ENCODE measurements at places on chromosomes 11 and 22. TPM values are rescaled to one million over a fixed set of nuclear protein-coding genes. Genes with fewer than 3 reads are reported as not detected.

DNA sequence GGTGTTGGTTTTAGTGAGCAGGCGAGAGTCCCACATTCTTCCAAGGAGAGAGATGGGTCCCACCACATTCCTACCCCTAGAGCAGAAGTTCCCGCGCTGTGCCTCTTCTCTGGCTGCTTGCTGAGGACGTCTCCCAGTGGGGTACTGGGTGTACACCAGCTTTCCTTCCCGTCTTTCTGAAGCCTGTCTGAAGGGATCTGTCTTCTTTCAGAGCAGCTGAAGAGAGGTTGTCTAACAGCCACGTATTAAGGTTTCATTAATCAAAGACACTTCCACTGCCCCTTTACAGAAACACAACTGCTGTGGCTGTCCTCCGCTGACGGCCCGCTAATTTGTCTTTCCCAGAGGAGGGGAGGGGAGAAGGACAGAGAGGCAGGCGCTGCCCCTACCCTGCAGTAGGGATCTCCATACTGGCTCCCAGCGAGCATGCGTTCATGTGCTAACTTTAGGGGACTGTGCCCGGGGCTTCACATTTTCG is 56.0 kb downstream of the ZBTB16 start:
- peaks cover 98% of the 10 kb centered on the region for H3K4me1 ChIP-seq
- no peaks in the 10 kb centered on the region for H3K27me3 ChIP-seq
- H3K4me3 ChIP-seq: no peak overlapping the region
- peak overlapping the region; percentile 14 for H3K27ac ChIP-seq
- no peak for DNase-seq
- peaks cover 6% of the 10 kb centered on the region for H3K36me3 ChIP-seq

GRCh38 chr11:60915248-60915914 is 1.4 kb downstream of the TMEM109 start:
- H3K27me3 ChIP-seq: no peaks in the 10 kb centered on the region
- peaks cover 49% of the 10 kb centered on the region for H3K4me1 ChIP-seq
- peaks cover 5% of the 10 kb centered on the region for H3K36me3 ChIP-seq

DNA sequence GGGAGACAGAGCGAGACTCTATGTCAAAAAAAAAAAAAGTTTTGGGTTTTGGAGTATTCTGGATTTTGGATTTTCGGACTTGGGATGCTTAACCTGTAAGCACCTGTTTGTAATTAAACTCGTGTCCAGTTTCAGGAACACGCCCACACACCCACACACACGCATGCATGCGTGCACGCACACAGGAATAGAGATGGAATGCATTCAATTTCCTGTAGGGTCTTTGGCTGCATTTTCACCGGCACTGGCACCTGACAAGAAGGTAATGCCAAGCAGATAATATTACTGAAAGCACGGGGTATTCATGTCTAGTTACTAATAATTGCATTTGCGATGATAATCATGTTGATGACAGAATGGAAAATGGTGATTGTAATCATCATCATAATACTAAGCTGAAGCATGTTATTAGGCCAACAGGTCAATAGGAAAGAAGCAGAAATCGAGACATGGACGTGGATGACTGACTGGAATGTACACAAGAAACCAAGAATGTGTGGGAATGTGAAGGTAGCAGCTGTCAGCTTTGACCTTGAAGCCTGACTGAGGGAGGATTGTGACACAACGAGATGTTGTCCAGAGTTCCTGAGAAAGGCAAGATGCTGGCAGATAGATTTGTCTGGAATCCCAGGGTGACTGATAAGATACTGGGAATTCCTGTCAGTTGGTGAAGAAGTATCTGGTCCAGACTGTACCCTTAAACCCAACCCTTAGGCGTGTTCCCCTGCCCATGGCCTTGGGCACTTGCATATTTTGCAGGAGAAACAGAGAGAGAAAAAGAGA is 108.6 kb downstream of the SYN3 start:
- H3K36me3 ChIP-seq: no peaks in the 10 kb centered on the region
- peaks cover 8% of the 10 kb centered on the region for H3K4me1 ChIP-seq
- no peaks in the 10 kb centered on the region for H3K27me3 ChIP-seq
- no peak for DNase-seq
- no peak overlapping the region for H3K4me3 ChIP-seq
- H3K27ac ChIP-seq: no peak overlapping the region

DNA sequence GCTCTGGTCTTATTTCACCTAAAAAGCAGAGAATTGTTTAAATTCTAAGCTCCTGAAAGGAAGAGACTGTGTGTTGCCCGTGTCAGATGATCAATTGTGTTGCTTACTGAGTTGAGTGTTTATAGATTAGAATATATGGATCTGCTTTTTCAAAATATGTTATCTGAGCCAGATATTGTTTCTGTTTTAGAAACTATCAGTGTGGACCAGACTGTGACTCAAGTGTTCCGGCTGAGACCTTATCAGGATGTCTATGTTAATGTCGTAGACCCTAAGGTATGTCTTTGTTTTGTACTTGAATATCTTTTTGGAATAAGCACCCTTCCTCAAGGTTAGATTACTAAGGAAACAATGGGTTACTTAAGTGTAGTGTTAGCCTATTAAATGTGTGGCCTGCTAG is 11.0 kb downstream of the DEPDC5 start:
- peaks cover 28% of the 10 kb centered on the region for H3K36me3 ChIP-seq
- H3K4me1 ChIP-seq: no peaks in the 10 kb centered on the region
- H3K27ac ChIP-seq: no peak overlapping the region
- no peak for DNase-seq
- no peaks in the 10 kb centered on the region for H3K27me3 ChIP-seq
- H3K4me3 ChIP-seq: no peak overlapping the region

DNA sequence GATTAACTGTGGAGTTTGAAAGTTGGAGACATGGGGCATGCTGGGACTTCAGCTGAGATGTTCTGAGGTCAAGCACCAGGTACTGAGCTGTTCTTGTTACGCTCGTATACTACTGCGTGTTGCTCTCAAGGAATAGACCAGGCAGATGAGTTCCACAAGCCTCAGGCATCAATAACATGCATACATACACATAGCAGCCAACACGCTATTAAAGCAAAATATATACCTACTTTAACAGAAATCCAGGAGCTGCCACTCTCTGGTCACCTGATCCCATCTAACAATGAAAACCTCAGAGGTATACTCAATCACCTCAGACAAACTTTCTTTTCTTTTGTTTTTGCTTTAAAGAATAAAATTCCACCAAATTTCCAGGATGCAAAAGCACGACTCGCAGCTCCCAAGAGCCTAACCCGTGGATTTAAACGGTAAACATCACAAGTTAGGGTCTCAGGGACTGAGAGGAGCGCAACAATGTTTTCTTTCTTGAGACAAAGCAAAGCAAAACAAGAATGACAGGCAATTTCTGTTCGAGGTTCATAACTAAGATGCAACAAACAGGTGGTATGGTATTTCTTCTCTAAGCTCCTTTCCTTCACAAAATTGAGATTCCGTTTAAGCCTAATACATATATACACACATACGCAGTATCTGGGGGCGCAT is 16.5 kb downstream of the BLID start:
- no peaks in the 10 kb centered on the region for H3K36me3 ChIP-seq
- peaks cover 26% of the 10 kb centered on the region for H3K4me1 ChIP-seq
- no peak for DNase-seq
- H3K27ac ChIP-seq: peak overlapping the region; percentile 96
- H3K4me3 ChIP-seq: peak overlapping the region; percentile 91

DNA sequence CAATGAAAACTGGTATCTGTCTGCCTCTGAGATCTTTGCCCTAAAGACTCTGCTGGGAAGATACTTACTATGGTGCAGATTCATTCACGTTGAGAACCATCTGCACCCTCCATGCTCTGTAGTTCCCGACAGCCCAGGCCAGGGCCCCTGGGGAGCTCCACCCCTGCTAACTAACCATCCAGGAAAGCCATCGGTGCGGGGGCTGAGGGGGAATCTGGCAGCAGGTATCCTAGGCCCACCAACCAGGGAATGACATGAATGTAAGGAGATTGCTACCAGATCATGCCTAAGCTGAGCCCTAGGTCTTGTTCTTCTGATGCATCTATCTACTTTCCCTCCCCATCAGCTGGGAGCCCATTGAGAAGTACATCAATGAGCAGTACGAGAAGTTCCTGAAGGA is 11.3 kb upstream of the WBP2NL start:
- no peaks in the 10 kb centered on the region for H3K36me3 ChIP-seq
- no peak for DNase-seq
- H3K4me1 ChIP-seq: no peaks in the 10 kb centered on the region
- no peak overlapping the region for H3K4me3 ChIP-seq
- no peak overlapping the region for H3K27ac ChIP-seq
- H3K27me3 ChIP-seq: no peaks in the 10 kb centered on the region

DNA sequence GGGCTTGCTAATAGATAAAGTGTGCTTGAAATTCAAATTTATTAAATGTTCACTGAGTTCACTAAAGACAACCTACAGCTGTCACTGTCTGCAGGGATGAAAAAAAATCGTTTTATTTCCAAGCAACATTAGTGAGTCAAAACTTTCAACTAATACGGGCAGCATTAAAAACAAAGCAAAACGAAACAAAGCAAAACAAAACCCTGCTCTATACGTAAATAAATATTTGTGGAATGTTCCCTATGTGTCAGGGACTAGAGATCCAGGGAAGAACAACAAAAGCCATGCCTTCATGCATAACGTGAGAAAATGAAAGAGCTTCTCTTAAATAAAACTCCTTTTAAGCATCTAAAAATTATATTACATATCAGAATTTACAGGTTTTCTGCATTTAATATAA is 553 bp downstream of the NAALAD2 start:
- no peaks in the 10 kb centered on the region for H3K27me3 ChIP-seq
- DNase-seq: no peak
- H3K36me3 ChIP-seq: no peaks in the 10 kb centered on the region
- H3K4me1 ChIP-seq: peaks cover 6% of the 10 kb centered on the region

- no peak overlapping the region for H3K27ac ChIP-seq
- DNase-seq: no peak
- H3K4me1 ChIP-seq: peaks cover 3% of the 10 kb centered on the region
- H3K27me3 ChIP-seq: no peaks in the 10 kb centered on the region
Measured at GRCh38 chr22:42277988-42278776, 7.7 kb upstream of the TCF20 start.

DNA sequence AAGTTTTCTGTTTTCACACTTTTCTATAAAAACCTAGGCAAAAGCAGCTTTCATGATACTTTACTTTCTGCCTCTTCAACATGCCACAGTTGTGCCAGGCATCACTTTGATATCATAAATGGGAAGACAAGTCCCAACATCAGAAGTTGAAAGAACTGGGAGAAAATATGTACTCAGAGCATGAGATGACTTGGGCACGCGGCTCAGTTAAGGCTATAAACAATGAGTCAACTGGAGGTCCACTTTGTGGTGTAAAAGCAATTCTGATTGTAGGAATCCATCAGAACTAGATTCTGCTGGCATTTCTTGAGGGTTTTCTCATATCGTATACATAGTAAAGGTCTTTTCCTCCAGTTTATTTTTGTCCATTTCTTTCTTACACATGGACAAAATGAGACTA is 109.7 kb upstream of the USP47 start:
- H3K27me3 ChIP-seq: no peaks in the 10 kb centered on the region
- no peak overlapping the region for H3K27ac ChIP-seq
- H3K4me3 ChIP-seq: no peak overlapping the region
- DNase-seq: no peak
- H3K36me3 ChIP-seq: no peaks in the 10 kb centered on the region

GRCh38 chr22:47062126-47062525 is 299.7 kb downstream of the TBC1D22A start:
- H3K36me3 ChIP-seq: peaks cover 4% of the 10 kb centered on the region
- no peak for DNase-seq
- no peak overlapping the region for H3K27ac ChIP-seq
- H3K27me3 ChIP-seq: no peaks in the 10 kb centered on the region

DNA sequence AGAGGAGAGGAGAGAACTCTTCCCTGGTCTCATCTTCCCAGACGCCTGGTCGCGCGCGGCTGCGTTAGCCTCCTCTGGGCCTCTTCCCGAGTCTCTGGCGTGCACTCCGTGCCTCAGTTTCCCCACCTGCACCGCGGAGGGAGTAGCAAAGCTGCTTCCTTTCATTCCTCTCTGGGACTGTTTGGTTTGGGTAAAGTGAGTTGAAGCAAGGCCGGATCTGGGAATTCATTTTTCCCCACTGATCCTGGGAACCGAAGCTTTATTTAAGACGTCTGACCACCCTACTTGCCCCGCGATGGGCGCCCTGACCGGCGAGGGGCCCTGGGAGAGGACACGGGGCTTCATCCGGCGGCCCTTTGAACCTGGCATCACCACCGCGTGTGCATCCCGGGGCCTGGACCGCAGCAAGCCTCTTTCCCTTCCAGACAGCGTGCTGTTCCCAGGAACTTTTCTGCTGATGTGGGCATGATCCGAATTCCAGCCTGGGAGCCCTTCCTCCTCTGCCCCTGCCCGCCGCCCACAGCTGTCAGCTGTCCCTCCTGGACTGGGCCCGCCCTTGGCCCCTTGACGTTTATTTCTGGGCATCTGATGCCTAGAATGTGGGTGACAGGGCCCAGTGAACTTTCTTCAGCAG is 758 bp downstream of the LDLRAD3 start:
- no peaks in the 10 kb centered on the region for H3K36me3 ChIP-seq
- H3K27me3 ChIP-seq: no peaks in the 10 kb centered on the region
- H3K4me1 ChIP-seq: peaks cover 8% of the 10 kb centered on the region
- peak overlapping the region; percentile 16 for H3K27ac ChIP-seq
- H3K4me3 ChIP-seq: peak overlapping the region; percentile 78

GRCh38 chr11:16460508-16460907 is 104.2 kb upstream of the SOX6 start:
- no peak for DNase-seq
- no peak overlapping the region for H3K27ac ChIP-seq
- no peak overlapping the region for H3K4me3 ChIP-seq
- H3K36me3 ChIP-seq: no peaks in the 10 kb centered on the region
- no peaks in the 10 kb centered on the region for H3K27me3 ChIP-seq

DNA sequence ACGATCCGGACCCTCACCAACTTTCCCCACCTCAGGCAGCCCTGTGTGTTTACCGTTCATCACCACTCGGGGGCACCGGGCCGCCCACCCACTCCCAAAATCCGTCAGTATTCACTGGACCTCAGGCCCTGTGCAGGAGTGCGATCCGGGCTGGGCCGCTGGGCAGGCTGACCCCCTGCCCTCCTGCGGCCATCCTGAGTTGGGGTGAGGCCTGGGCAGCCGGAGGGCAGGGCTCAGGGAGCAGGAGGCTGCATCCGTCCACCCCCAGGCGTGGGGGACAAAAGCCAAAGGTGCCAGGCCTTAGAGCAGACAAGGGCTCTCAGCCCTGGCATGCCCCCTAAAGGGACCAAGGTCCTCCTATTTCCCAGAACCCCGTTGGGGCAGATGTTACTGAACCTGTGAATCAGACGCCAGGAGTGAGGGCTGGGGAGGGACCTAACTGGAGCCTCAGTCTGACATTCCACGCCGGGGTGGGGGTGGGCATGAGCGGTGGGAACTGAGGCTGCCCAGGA is 16.8 kb upstream of the TMEM191C start:
- no peak overlapping the region for H3K4me3 ChIP-seq
- no peaks in the 10 kb centered on the region for H3K4me1 ChIP-seq
- H3K27ac ChIP-seq: no peak overlapping the region
- no peaks in the 10 kb centered on the region for H3K27me3 ChIP-seq

GRCh38 chr11:78373689-78374088 is 43.9 kb downstream of the GAB2 start:
- peak overlapping the region; percentile 48 for H3K27ac ChIP-seq
- H3K4me1 ChIP-seq: peaks cover 46% of the 10 kb centered on the region
- H3K27me3 ChIP-seq: no peaks in the 10 kb centered on the region
- H3K36me3 ChIP-seq: no peaks in the 10 kb centered on the region
- no peak overlapping the region for H3K4me3 ChIP-seq

- no peak for DNase-seq
- peak overlapping the region; percentile 96 for H3K27ac ChIP-seq
- no peak overlapping the region for H3K4me3 ChIP-seq
Measured at GRCh38 chr11:1479678-1480118, 6.9 kb downstream of the MOB2 start.

OR5T3 gene
- total RNA-seq: not detected

UPB1 gene
- 1.5 TPM for total RNA-seq

IRAG1 gene
- total RNA-seq: 281 TPM

KRTAP5-8 gene
- 0.68 TPM for total RNA-seq

WNT11 gene
- total RNA-seq: 12.0 TPM

KRTAP5-2 gene
- total RNA-seq: not detected

APOL6 gene
- total RNA-seq: 26.5 TPM

UBE2L6 gene
- 45.8 TPM for total RNA-seq
